ENCODE measurements at places on chromosomes 6 and 20.

DNA sequence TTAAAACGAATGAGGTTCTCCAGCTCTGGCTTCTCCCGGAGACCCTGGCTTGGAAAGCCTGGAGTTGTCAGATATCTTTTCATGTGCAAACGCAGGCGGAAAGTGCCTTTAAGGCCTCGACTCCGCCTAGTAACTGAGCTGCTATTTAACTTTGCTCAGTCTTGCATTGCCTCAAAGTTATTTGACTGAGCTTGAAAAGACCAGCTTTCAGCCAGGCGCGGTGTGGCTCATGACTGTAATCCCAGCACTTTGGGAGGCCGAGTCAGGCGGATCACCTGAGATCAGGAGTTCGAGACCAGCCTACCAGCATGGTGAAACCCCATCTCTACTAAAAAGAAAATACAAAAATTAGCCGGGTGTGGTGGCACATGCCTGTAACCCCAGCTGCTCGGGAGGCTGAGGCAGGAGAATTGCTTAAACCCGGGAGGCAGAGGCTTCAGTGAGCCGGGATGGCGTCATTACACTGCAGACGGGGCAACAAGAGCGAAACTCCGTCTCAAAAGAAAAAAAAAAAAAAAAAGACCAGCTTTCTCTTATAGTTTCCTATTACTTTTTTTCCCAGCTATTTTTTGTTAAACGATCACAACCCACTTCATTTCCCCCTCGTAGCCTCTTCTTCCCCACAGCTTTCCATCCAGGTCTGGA, 1.9 kb downstream of the GCNT2 start:
- DNase-seq: no peak

- no peak for DNase-seq
Observed at GRCh38 chr6:73152556-73152955, 72.7 kb downstream of the KHDC1L start.

DNA sequence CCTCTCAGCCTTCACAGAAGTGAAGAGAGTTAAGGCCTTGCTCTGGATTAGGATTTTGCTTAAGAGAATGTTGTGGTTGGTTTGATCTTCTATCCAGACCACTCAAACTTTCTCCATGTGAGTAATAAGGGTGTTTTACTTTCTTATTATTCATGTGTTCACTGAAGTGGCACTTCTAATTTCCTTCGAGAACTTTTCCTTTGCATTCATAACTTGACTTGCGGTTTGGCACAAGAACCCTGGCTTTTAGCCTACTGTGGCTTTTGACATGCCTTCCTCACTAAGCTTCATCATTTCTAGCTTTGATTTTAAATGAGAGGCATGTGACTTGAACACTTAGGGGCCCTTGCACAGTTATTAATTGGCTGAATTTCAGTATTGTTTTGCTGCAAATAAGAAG, 166.1 kb upstream of the OPRM1 start:
- peak; percentile 11 for DNase-seq

DNA sequence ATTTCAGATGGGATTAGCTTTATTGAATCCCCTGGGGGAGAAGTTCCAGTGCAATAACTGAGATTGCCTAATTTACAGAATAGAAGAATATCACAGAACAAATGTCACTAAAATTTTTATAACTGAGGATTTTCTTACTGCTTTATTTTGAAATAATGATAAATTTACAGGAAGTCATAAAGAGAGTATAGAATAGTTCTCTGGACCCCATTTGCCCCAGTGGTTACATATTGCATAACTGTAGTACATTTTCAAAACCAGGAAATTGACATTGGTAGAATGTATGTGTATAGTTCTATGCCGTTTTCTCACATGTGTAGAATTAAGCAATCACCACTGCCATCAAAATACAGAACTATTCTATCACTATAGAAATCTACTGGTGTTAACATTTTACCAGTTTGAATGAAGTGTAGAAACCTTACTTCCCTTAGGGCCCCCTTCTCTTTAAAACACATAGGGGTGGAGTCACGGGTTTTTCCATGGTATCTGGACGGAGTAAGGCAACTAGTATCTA, 18.3 kb downstream of the KIF6 start:
- no peak for DNase-seq

- no peak for DNase-seq
Observed at GRCh38 chr20:24382331-24382730, 87.1 kb upstream of the SYNDIG1 start.

GRCh38 chr20:13220904-13221297, at the start of gene ISM1:
Gene ISM1, plus strand, starts transcription at chr20:13221274. Its CDS starts 503 bp downstream, at chr20:13221777.
- no peak for DNase-seq

- DNase-seq: no peak
Observed at GRCh38 chr6:75604294-75604693, 2.6 kb downstream of the SENP6 start.

DNA sequence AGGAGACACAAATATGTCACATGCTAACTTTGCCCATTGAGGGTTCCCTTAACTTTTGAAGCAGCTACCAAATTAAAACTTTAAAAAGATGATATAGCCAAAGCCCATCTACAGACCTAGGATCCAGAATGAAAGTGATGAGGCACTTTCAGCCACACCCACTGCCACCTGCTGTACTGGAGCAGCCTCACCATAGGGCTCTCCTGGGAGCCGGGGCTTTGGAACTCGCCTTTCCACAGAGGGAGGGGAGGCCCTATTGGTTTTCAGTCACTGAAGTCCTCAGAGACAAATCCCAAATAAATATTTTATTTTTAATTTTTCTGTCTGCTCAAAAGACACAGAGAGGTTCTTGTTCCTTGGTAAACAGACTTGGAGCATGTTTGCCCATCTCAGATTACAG, 238.1 kb upstream of the TAB2 start:
- no peak for DNase-seq

GRCh38 chr20:42496595-42496994, 693.1 kb downstream of the PTPRT start:
- no peak for DNase-seq

DNA sequence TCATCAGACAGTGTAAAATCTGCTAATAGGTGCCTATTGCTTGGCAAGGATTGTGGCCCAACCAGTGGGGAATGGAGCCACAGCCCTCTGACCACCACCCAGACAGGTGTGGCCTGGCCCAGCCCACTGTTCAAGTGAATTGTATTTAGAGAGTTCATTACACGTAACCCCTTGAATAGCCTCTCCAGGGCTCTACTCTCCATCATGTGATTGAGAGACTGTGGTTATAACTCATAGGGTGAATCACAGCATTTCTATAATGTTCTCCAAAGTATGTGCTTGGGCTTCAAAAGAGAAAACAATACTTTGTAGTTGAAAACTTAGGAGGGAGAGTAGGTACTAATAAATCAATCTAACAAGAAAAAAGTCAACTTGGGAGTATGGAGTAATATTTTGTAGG, 38.4 kb downstream of the ALDH8A1 start:
- no peak for DNase-seq

- no peak for DNase-seq
Observed at GRCh38 chr6:111925296-111925695, 52.0 kb upstream of the FYN start.

DNA sequence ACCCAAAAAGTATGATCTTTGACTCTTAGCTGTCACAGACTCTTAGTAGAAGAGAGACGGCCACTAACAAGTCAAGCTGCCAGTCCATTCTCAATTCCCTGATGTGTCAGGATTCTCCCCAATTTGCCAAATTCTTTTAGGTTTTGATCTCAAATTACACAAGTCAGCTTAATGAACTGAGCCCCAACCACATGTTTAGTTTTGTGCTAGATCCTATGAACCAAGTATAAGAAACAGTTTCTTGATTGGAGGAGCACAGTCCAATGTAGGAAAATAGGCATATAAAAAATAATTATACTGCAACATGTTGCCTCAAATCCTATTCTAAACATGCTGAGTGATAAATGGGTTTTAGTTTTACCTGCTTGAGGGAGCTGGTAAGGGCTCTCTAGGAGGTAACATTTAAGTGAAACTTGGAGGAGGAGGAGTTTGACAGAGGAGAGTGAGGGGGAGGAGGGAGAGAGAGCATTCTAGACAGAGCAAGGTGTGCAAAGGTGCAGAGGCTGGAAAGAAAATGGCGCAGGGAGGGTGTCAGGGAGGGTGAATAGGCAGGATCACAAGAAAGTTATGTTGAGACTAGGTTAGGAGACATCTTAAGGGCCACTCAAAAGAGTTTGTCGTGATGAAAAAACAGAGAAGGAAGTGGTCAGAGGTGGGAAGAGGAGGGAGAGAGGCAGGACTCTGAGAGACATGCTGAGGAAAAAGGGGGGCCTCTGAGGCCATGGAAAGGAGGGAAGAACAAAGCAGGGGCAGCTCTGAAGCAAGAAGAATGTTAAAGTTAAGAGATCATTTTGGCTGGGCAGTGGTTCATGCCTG, 22.8 kb upstream of the FAM83C start:
- peak; percentile 41 for DNase-seq

- DNase-seq: no peak
Observed at GRCh38 chr6:52498538-52499017, 78.3 kb downstream of the TRAM2 start.

GRCh38 chr6:110324548-110324947, 33.6 kb downstream of the METTL24 start:
- no peak for DNase-seq

GRCh38 chr6:15288856-15289255, 43.0 kb downstream of the JARID2 start:
- no peak for DNase-seq

DNA sequence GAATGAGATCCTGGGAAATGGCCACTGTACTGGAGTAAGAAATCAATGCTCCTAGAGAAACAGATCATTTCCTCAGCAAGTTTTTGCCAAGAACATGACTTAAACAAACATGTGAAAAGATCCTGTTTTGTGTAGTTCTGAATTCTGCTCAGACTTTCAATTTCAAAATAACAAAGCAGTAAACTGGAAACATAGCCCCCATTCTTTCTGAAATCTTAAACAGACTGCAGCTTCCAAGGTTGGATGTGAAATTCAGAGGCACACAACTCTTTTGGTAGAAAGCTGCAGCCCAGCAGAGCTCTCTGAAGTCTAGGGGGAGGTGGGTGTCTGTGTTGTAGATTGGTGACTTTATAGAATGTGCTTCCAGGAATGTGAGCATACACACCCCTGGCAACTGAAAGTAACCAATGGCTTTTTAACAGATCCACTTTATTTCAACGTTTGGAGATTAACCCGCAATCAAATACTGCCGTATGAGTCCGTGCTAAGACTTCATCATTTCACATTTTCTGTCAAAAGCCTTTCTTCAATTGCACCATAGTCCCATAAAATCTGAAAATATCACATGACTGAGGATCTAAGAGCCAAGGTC, 86.4 kb downstream of the ATXN1 start:
- no peak for DNase-seq

Data from activated CD4-positive, alpha-beta T cell treated with anti-CD3 and anti-CD28 coated beads, Interleukin-2, Interleukin-4, amounts not matched to agents 100 ng/mL and 50 ng/mL, durations not matched to agents 16 hours and 8 hours (primary cell).